ENCODE measurements at places on chromosomes 5 and 9. TPM values are rescaled to one million over a fixed set of nuclear protein-coding genes. Genes with fewer than 3 reads are reported as not detected.

The NUP214 gene
- 12.2 TPM for total RNA-seq

The IL13 gene
- total RNA-seq: not detected

The PIP5KL1 gene
- total RNA-seq: 2.5 TPM

The HINT2 gene
- 24.9 TPM for total RNA-seq

The GGTA1 gene
- under 0.01 TPM for total RNA-seq

The CCDC180 gene
- 2.5 TPM for total RNA-seq

The TLR4 gene
- total RNA-seq: 2.6 TPM

The NELFB gene
- 50.0 TPM for total RNA-seq

The ANKRD18B gene
- 0.17 TPM for total RNA-seq

The FABP6 gene
- total RNA-seq: not detected

- no peak for DNase-seq
Measured at GRCh38 chr5:174272671-174273070, 227.2 kb downstream of the NSG2 start.

- DNase-seq: no peak
Measured at GRCh38 chr5:55345327-55345726, 37.5 kb downstream of the MTREX start.

DNA sequence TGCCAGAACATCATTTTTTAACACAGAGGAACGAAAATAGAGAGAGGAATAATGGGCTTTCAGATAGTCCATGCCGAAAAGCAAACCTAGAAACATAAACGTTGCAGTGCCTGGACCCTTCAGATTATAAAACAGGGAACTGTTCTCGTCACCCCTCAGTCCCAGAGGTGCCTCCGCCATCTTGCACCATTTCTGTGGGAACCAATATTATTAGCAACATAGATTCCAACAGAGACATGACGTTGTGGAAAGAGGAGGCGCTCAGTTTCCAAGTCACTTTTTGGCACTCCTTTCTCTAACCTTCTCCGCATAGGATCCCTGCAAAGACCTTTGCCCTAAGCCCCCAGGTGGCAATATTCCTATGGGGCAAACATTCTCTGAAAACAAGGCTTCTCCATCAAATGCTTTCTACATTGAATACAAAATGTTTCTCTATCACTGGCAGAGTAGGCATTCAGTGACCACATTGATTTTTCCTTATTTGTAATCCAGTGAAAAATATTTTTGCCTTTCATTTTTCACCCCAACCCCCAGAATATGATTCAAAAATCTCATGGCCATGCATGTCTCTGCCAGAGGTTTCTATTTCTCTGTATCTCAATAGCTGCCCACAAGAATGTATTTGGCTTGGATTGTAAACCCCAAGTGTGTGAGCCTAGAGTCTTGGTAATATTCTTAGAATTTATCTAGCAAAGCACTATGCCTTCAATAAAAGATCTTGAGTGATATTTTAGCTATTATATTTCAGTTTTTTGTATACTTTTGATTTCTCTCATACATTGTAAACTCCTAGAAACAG is 500.8 kb upstream of the WWC1 start:
- DNase-seq: no peak

GRCh38 chr9:107782381-107782780 is 292.8 kb upstream of the KLF4 start:
- DNase-seq: peak; percentile 72

GRCh38 chr5:143454936-143455516 is 51.5 kb upstream of the NR3C1 start:
- DNase-seq: no peak

- DNase-seq: peak; percentile 40
Measured at GRCh38 chr9:5611321-5612184, 17.4 kb upstream of the RIC1 start.

GRCh38 chr9:28688172-28688571 is 1114.9 kb upstream of the C9orf72 start:
- no peak for DNase-seq

GRCh38 chr5:141529002-141529401 is 40.1 kb downstream of the PCDHGC5 start:
- peak; percentile 86 for DNase-seq

DNA sequence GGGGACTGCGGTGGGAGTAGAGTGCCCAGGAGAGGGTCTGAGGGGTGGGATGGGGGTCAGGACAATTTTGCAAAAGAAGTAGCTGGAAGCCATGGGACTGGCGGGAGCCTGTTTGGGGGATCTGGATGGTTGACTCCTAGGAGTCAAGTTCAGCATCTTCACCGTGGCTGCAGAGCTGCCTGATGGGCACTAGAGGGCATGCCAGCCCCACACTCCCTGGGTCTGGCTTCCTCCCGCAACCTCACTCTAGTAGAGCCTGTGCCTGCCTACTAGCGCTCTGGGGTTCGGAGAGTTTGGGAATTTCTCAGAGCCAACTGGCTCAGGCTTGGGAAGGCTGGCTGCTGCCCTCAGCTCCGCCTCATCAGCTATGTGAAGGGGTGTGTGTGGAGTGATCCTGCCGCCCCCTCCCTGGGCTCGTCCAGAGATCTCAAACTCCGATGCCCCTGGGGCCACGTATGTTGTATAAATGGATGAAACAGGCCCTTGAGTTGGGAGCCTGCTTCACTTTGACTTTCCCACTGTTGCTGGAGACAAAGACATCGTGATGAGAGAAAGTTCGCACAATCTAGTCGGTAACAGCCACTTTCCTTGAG is 10.8 kb downstream of the TSPAN17 start:
- peak; percentile 48 for DNase-seq

- peak; percentile 47 for DNase-seq
Measured at GRCh38 chr5:81425569-81425968, 31.6 kb upstream of the ACOT12 start.

All from fibroblast of lung (primary cell).